Daoy (cell line): ENCODE measurements at places on chromosomes 3 and 15. TPM values are rescaled to one million over a fixed set of nuclear protein-coding genes. Genes with fewer than 3 reads are reported as not detected.

The TNFSF10 gene
- 23.8 and 30.8 TPM in 2 replicates for total RNA-seq

The TIMMDC1 gene
- 62.5 and 80.1 TPM in 2 replicates for total RNA-seq

The SLCO3A1 gene
- 2.3 and 2.9 TPM in 2 replicates for total RNA-seq

The STRIT1 gene
- total RNA-seq: not detected in 2 replicates

The GPR176 gene
- 29.5 and 32.4 TPM in 2 replicates for total RNA-seq

The C3orf22 gene
- not detected in 2 replicates for total RNA-seq

The MINAR1 gene
- 0.48 and 1.3 TPM in 2 replicates for total RNA-seq

The COL6A5 gene
- total RNA-seq: under 0.01 TPM in 1 of 2 replicates, not detected in the other

The CCDC191 gene
- 1.1 and 2.7 TPM in 2 replicates for total RNA-seq

The FNDC3B gene
- 72.2 and 84.3 TPM in 2 replicates for total RNA-seq
